ENCODE measurements at places on chromosomes 2 and 18.
A peak's percentile ranks its signal among the peaks of the same experiment; 100 is the strongest.

- no peak for DNase-seq
These were observed 131.6 kb downstream of the CABLES1 start for GRCh38 chr18:23266717-23267446.

DNA sequence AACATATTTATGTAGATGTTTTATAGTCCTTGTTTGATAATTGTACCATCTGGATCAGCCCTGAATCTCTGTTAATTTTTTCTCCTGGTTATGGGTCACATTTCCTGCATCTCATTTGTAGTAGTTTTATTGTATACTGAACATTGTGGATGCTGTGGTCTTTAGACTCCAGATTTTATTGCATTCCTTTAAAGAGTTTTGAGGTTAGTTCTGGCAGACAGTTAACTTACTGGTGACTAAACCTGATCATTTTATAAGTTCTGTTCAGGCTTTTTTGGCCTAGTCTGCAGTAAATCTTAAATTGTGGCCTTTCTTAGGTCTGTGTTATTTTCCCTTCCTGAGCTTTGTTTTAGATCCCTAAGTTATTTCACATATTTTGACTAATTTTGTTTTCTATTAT, 84.3 kb downstream of the FANCL start:
- DNase-seq = peak; percentile 90

- no peak for DNase-seq
These were observed 367.0 kb upstream of the RAB12 start for GRCh38 chr18:8242151-8242696.

- DNase-seq = no peak
These were observed 32.8 kb upstream of the PEX13 start for GRCh38 chr2:60984720-60985119.

- DNase-seq = no peak
These were observed 137.1 kb downstream of the VAPA start for GRCh38 chr18:10050956-10051355.

GRCh38 chr18:59606193-59607077, 90.8 kb downstream of the CCBE1 start:
- DNase-seq = peak; percentile 42

DNA sequence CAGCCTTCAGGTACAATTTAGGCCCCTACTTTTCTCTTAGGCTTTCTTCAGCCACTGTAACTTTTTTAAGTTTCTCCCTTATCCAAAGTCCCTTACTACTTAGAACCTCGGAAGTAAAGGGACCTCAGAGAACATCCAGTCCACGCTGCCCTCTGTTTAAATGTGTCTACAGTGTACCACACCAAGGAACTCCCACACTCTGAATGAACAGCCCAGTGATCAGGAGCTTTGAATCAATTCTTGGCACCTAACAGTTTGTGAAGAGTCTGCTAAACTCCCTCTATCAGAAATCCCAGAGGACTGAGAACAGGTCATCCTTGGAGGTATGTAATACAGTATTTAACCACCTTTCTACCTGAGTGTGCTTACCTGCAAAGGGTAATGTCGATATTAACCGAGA, 11.6 kb upstream of the MALT1 start:
- no peak for DNase-seq

DNA sequence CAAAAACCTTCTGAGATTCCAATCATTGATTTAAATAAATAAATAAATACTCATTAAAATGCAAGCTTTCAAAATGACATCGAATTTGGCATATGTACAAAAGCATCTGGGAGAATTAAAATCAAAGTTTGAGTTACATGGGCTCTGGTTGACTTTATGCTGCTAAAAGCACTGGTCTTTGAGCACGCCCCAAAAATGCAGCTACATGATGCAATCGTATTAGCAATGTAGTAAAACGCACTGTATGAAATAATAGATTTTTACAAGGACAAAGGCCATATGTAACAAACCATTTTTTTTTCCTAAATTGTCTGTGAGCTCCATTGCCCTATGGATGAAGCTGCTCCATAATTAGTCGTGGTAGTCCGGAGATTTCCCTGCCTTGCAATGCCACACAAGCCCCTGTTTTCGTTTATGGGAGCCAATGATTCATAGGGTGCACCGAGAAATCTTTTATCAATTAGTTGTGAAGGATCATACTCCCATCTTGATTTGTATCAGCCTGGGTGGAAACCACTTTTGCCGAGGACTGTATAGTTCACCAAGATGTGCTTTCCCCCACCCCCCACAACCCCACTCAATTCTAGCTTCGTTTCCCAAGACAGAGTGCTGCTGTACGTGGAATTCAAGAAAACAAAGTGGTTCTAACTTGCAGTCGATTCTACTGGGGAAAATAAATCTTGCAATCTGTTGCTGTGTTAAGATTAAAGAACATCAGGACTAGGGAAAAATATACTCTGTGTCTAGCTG, 268.4 kb downstream of the IRS1 start:
- peak; percentile 63 for DNase-seq

DNA sequence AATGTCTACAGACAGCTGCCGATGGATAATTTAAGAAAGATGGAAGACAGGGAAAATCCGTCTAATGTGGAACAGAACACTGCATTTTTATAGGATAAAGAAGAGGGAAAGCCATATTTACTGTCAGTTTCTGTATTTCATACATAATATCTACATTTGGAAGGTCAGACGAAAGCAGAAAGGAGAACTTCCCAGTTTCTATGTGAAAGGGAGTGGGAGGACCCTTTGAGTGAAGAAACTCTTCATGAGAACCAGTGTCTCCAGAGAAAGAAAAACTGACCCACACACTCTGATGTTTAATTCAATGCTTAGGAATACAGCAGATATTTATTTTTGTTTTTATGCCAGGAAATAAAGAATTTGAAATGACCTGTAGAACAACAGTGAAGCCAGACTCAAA, 127.2 kb downstream of the CALCRL start:
- no peak for DNase-seq

- DNase-seq = no peak
These were observed 19.4 kb downstream of the IL1B start for GRCh38 chr2:112817082-112817689.

DNA sequence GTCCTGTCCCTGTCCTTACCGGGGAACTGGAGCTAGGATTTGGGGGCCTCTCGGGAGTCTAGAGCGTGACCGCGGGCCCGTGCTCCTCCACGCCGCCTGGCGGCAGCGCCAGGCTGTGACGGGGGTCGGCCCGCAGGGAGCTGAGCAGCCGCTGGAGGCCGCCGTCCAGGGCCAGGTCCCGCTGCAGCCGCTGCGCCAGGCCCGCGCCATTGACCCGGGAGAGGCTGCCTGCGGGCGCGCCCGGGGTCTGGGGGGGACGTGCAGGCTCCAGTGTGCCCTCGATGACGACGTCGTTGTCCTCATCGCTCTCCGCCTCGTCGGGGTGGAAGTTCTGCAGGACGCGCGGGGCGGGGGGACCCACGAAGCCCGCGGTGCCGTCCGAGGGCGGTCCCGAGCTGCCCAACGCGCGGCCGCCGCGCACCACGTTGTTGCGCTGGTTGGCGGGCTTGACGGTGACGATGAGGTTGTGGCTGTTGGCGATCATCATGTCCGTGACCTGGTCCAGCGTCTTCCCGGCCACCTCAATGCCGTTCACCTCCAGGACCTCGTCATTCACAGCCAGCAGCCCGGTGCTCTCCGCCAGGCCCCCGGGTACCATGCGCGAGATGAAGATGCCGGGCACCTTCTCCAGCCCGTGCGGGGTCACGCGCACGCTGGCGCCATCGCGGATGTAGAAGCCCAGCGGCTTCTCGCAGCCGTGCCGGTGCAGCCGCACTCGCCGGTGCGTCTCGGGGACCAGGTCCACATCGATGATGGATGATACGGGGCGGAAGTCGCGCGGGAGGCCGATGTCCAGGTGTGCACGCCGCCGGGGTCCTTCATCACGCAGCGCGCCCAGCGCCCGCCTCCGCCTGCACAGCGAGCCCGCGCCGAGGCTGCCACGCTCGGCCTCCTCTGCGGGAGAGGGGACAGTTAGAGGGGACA, 50.9 kb downstream of the ADNP2 start:
- DNase-seq = no peak

- no peak for DNase-seq
These were observed 14.6 kb upstream of the LTBP1 start for GRCh38 chr2:32931945-32932709.

DNA sequence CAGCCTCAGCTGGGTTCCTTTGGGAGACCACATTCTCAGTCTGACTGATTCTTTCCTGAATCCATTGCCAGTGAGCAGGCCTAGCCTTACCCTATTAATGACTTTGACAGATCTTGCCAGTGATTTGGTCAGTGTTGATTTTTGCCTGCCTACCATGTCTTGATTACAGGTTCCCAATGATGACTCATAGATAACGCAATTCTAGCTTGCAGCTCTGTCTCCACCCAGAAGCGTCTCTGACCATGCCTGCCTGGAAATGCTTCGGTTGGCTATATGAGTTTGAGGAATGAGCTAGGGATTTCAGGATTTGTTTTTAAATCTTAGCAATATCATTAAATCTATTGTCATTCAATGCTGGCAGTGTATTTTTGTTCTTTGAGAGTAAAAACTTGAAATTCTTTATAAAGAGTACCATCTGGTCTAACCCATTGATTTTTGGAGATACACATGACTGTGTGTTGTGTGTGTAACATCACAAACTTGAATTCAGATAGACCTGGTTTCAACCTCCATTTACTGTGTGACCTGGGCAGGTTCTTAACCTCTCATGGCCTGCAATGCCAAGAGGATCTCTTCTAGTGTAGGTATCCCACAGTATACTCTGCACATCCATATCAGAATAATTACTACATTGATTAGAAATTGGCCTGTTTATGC, 57.0 kb downstream of the CCDC150 start:
- peak; percentile 75 for DNase-seq

DNA sequence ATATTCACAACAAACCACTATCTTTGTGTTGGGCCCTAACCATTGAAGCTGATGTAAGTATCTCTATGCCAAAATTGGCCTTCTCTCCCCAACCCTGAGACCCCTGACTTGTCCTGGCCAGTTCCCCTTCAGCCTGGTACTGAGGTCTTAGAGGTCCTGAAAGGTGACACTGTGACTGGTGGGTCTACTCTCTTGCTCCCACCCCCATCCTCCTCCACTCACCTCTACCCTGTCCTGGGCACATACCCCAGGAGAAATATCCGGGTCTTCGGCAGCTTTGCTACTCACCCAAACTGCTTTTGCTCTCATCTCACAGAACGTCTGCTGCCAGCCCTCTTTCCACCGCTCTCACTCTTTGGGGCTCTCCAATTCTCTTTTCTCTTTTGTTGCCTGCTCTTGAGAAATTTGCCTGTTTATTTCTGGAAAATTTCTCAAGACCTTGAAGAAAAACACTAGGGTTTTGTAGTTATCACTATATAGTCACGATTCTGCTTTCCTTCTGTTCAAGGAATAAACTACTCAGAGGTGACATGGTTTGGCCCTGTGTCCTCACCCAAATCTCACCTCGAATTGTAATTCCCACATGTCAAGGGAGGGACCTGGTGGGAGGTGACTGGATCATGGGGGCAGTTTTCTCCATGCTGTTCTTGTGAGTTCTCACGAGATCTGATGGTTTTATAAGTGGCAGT, 133.8 kb upstream of the PKDCC start:
- DNase-seq = no peak

- no peak for DNase-seq
These were observed 18.1 kb downstream of the ZAP70 start for GRCh38 chr2:97731274-97732020.

DNA sequence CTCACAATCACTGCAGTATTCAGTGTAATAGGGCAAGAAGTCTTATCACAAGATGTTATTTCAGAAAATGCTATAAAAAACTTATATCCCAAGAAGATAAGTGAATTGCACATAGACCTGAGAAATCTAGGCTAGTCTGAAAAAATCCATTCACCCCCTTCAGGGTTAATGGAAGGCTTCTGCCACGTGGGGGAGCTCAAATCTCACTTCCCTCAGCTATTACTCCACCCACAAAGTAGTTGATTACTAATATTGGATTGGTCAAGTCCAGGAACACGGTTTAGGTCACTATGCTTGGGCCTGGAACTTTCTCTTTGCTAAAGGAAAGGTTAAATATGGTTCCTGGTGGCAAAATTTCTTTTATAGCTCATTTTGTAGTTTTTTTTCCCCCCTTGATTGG, 51.2 kb upstream of the ADAM23 start:
- DNase-seq = peak; percentile 36

- DNase-seq = no peak
These were observed 77.6 kb downstream of the EDAR start for GRCh38 chr2:108911401-108911800.

GRCh38 chr18:58302811-58303210, 258.8 kb downstream of the NEDD4L start:
- DNase-seq = no peak

DNA sequence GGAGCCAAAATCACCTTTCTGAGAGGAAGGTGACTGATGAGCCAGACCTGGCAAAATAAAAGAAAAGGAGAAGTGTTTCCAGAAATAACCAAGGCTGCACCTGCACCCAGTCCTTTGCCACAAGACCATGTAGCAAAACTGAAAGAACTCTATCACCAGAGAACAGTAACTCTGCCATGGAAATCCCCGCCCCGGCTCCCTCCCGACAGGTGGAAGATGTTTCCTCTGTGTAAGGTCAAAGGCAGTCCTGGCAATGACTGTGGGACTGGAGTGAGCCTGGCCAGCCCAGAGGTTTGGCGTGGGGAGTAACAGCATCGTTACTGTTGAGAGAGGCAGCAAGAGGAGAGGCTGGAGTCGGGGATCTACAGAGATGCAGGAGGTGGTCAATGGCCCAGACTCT, 42.3 kb downstream of the SPRED2 start:
- DNase-seq = no peak

DNA sequence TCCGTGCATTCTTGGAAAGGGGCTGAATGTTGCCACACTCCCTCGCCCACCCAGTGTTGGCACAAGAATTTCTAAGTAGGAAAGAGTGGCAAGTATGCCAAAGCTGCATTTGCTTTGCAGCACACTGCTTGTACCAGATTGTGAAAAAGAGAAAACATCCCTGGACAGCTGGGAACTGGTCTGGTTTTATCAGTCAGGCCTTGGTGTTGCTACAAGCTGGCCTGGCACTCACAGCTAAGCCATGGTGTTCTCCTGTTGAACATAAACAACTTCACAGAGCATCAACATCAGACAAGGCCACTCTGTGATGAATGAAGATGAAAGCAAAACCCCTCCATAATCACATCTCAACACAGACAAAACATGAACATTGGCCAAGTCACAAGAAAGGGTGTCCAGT, 4.2 kb upstream of the TRABD2A start:
- DNase-seq = no peak

GRCh38 chr2:120391911-120392665, 46.2 kb downstream of the INHBB start:
- DNase-seq = no peak
